ENCODE measurements at places on chromosomes 4 and X.

DNA sequence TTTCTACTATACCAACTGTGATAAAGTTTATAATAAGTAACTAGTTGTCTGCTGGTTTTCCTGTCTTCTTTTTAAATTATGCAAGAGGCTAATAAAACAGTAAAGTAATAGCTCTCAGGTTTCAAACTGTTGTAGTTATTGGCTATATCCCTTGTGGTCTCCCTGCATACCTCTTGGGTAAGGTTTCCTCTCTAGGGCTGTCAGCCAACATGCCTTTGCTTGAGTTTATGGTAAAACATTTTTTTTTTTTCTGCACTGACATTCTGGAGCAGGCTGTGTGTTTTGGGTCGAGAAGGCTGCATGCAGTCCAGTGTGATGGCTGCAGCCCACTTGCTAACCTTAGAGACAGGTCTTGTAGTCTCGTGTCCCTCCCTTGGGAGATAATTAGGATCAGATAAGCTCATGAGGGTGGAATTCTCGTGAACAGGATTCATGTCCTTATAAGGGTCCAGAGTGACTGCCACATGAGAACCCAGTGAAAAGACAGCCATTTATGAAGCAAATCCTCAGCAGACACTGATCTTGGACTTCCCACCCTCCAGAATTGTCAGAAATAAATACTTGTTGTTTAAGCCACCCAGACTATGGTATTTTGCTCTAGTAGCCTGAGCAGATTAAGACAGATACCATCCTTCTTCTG lies 831.2 kb downstream of the CCSER1 start:
- no peak for DNase-seq

DNA sequence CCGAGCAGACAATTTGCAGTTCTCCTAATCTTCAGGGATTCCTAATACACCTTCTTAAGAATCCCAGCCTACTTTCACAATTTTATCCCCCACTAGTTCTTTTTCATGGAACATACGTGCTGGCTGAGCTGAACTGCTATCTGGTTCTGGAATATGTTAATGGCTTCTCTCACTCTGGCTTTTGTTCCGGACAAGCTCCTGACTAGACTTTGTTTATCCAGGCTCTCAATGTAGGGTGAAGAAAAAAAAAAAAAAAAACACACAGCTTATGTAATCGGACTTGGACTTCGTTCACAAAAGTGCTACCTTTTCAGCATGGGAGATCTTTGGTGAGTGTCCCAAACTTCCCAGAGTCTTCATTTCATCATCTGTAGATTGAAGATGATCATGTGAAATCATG lies 555.4 kb upstream of the CPEB2 start:
- no peak for DNase-seq

GRCh38 chr4:72970756-72971155 lies 98.8 kb downstream of the COX18 start:
- DNase-seq, result no peak

GRCh38 chr4:25117716-25118472 lies 42.4 kb downstream of the SEPSECS start:
- no peak for DNase-seq

GRCh38 chr4:153512162-153512852 lies 46.1 kb downstream of the TMEM131L start:
- no peak for DNase-seq
